ENCODE measurements at places on chromosomes 4 and X.

GRCh38 chr4:88219099-88219498, 60.7 kb upstream of the ABCG2 start:
- no peak for DNase-seq

DNA sequence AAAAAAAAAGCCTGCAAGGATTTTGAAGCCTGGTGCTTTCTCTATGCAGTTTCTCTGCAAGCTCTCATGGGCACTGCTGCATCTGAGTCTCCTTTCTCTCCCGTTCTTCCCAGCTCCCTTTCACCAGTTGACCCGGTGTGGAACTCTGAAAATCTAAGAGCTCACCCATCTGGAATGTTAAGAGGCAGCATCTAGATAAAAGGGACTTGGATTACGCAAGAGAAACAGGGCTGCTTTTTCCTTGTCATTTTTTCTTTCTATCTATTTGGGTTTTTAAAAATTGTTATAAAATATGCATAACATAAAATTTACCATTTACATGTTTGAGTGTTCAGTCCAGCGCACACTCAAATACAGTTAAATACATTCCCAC, 95.2 kb upstream of the RPS6KA3 start:
- no peak for DNase-seq

- no peak for DNase-seq
These were observed 27.7 kb downstream of the DMP1 start for GRCh38 chr4:87677731-87678130.

GRCh38 chrX:150429594-150429993, 66.5 kb downstream of the MAMLD1 start:
- no peak for DNase-seq

GRCh38 chr4:126106658-126107057, 791.9 kb downstream of the FAT4 start:
- no peak for DNase-seq

DNA sequence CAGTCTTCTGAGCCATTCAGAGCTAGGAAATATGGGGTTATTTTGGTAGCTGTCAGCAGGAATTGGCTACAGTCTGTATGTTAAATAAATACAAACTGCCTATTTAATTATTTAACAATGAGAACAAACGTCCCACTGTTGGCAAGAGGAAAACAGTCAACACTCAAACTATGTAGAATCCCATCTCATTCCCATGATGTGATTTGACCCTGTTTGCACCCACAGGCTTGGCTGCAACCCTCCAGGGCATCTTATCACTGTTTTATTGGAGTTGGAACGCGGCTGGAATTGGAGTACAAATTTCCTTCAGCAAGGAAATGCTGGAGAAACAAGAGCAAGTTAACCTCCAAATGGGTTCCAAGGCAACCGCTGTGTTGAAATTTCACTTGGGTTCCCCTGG, 124.0 kb downstream of the KIT start:
- no peak for DNase-seq

DNA sequence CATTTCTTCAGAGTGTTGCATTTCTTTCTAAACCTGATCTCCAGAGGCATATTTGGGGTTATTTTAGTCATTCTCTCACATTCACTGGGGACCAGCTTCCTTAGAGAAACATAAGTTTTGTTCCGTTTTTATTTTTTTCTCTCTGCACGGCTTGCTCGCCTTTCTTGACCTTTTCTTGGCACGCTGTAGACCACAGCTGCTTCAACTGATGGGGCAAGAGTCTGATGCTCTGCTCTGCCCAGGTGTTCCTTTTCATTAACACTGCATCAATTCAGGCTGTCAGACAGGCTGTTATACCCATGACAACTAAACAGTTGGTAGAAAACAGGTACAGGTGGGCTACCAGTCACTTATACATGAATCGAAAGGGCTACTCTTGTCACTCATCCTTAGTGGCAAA, 682.2 kb upstream of the DIAPH2 start:
- DNase-seq, result no peak

All from activated CD8-positive, alpha-beta memory T cell treated with anti-CD3 and anti-CD28 coated beads for 1 hour (primary cell).